ENCODE measurements at places on chromosomes 16 and 17.

DNA sequence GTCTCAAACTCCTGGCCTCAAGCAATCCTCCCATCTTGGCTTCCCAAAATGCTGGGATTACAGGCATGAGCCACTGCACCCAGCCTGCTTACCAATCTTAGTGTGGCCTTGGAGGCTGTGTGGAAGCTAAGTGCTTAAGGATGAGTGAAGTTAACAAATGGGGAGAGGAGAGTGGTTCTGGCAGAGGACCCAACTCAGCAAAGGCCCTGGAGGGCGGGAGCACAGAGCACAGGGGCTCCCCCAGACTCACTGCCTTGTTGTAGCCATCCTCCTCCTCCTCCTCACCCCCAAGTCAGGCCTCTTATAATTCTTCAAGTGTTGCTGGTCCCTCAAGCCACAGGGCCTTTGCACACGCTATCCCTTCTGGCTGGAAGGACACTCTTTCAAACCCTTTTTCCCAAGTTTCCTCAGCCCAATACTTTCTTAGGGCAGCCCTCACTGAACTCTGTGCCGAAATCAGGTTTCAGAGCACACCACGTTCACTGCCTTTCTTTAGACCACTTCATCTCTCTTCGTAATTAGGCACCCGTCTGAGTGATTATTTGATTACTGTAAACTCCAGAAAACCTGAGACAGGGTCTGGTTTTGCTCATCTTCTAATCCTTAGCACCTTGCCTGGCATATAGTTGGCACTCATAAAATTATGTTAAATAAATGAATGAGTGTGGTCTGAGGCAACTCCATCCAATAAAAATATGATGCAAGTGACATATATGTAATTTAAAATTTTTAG, 23.4 kb downstream of the NGFR start:
- no peak for DNase-seq

DNA sequence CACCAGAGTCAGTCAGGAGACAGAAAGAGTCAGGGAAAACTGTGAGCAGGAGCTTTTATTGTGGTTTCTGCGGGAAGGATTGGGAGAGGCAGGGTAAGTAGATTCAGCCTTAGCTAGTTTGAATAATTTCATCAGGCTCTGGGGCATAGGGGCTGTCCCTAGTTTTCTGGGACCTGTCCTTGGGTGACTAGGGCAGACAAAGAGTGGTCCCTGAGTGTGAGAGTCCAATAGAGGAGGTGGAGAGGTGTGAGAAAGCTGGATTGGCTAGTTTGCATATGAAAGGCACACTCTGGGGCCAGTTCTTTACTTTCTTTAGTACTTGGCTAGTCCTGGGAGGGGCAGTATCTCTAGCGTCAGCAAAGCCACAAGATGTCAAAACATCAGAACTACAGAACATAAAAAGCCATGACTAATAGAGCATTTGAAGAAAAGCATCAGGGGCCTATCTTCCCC, 255.6 kb downstream of the HS3ST3A1 start:
- no peak for DNase-seq

DNA sequence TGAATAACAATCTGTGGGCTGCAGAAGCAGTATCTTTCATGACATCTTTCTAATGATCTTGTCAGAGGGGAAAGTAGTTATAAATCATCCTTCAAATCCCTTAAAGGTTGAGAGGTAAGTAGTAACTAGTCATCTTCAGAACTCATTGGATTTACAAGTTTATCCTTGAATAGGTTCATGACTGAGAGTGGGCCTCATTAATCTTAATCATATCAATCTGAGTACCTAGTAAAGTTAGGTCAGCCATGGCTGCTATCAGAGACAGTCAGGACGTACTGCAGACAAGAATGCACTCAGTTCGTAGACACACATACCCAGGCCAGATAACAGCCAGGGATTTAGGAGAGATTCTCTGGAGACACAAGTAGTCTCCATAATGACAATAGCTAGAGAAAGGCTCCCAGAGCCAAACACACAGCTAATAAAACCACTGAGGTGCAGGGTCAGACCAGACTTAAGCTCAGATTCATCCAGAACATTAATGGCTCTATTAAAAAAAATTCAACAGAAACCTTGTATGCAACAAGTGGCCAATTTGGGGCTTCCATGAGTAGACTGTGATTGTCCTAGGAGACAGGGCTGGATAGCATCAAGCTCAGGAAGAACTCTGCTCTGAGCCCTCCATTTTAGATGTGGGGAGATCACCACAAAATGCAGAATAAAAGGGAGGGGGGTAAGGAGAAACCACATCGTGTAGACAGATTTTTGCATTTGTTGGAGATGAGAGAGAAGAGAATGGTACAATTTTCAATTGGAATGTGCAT, 65.8 kb downstream of the TBX4 start:
- no peak for DNase-seq

DNA sequence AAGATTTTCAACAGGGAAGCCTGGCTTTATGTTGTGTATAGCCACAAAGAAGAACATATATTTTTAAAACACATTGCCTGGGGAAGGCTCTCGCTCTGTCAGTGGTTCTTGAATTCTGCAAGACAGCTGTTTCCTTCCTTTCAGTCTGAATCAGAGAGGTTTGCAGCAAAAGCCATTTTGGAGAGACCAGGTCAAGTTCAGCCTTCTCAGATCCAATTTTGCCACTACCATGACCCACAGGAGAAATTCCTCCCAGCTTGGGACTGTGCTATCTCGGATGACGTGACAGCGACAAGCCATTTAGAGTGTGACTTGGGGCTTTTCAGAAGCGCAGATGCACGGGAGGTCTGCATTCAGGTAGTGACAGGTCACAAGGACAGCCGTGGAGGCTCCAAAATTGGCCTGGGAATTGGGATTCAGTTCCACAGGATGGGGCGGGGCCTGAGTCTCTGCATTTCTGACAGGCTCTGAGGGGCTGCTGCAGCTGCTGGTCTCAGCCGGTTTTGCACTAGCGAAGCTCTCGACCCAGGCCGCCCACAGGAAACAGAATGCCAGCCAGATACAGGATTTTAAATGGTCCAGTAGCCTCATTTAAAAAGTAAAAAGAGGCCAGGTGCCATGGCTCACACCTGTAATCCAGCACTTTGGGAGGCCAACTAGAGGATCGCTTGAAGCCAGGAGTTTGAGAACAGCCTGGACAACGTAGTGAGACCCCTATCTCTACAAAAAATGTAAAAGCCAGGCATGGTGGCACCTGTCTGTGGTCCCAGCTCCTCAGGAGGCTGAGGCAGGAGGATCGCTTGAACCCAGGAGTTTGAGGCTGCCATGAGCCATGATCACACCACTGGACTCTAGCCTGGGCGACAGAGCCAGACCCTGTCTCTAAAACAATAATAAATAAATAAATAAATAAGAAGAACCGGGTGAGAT, 196.6 kb upstream of the CIBAR2 start:
- no peak for DNase-seq

GRCh38 chr17:28074010-28074409, 31.5 kb downstream of the NLK start:
- DNase-seq, result no peak

- no peak for DNase-seq
Observed at GRCh38 chr16:87671715-87672270, 69.5 kb downstream of the JPH3 start.

DNA sequence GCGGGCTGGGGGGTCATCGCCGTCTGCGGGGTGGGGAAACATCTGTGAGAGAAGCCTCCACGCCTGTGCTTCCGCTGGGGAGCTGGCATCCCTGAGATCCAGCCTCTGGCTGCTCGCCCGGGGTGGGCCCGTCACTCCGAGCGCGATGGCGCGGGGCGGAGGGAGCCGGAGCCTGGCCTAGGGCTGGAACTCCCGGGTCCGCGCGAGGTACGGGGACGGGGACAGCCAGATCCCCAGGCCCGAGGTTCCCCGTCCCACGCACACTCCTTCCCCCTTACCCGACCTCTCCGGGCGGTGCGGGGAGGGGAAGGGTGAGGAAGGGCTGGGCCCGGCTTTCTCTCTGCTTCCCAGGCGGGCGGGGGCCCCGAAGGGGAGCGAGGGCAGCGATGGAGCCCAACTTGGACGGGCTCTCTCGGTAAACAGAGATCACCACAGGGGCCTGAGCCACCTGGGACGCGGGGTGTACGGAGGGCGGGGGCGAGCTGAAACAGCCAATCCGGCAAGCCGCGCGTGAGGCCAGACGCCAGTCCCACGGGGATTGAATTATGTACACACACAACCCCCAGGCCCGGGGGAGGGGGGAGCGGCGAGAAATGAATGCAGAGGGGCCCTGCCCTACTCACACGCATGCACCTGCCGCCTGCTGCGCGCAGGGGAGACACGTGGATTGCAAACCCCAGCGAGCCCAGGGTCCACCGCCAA, at the start of gene SLC16A11:
Gene SLC16A11 (minus strand): TSS at position 596 of the 702 bp plus-strand sequence. CDS start 579 bp downstream, at position 17.
- DNase-seq, result no peak

- DNase-seq, result no peak
Observed at GRCh38 chr16:55498101-55498500, 10.8 kb upstream of the LPCAT2 start.

DNA sequence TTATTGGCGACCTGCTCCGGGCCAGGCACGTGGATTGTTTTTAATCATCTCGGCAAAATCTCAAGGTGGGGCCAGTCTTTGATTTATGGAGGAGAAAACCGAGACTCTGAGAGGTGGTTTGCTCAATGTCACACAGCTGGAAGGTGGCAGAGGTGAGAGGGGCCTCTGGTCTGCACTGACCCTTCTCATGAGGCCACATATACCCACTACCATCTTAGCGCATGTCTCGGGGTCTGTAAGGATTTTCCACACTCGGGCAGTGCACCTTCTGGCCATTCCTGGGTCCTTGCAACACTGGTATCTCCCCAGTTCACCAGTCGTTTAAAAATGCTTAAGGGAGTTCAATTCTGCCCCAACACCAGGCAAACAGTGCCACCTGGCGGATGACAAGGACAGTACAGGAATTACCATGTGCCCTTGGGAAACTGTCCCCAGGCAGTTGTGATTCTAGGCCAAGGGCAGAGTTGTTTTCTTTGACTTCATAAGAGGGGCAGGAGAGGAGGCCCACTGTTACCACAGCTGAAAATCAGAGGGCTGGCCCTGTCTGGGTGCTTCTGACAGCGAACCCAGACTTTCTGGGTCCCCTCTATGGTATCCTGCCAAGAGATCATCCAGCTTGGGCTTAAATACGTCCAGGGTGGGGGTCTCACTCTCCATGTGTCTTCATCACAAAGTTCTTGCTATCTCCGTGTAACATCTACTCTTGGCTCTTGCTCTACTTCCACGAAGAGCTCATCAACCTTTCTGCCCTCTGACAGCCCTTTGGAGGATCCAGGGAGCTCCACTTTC, 39.4 kb upstream of the RAI1 start:
- DNase-seq, result peak; percentile 79

DNA sequence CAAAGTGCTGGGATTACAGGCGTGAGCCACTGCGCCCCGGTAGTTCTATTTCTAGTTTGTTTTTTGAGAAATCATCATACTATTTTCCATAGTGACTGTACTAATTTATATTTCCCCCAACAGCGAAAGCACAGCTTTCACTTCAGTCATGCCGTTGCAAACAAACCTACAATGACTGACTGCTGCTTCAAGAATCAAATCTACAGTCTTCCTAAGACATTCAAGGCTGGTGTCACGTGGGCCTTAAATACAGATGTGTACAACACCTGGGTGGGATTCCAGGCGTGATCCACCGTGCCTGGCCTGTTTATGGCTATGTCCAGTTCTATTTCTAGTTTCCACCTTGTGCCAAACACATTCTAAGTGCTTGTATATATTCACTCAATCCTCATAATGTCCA, 72.0 kb downstream of the ABCC6 start:
- DNase-seq, result no peak

GRCh38 chr17:56943505-56944125, 17.2 kb downstream of the COIL start:
- no peak for DNase-seq
